ENCODE measurements at places on chromosomes 12 and 14. TPM values are rescaled to one million over a fixed set of nuclear protein-coding genes. Genes with fewer than 3 reads are reported as not detected.

- no peak for DNase-seq
Observed at GRCh38 chr12:9731393-9731792, 1.5 kb downstream of the CLECL1 start.

- DNase-seq, result no peak
Observed at GRCh38 chr12:47270782-47271664, 191.3 kb upstream of the AMIGO2 start.

DNA sequence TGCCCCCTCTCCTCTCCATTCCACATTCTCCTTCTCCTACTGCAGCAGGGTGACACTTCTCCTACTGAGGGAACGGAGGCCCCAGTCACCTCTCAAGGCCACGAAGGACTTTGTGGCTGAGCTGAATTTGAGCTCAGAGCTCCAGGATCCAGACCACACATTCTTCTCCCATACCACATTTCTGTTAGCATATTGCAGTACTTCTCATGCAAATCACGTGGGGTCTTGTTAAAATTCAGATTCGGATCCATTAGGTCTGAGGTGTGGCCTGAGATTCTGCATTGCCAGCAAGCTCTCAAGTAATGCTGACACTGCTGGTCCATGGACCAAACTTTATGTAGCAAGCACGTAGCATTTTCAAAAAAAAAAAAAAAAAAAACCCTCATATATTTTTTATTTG is 9.6 kb upstream of the IFI27L2 start:
- DNase-seq, result no peak

DNA sequence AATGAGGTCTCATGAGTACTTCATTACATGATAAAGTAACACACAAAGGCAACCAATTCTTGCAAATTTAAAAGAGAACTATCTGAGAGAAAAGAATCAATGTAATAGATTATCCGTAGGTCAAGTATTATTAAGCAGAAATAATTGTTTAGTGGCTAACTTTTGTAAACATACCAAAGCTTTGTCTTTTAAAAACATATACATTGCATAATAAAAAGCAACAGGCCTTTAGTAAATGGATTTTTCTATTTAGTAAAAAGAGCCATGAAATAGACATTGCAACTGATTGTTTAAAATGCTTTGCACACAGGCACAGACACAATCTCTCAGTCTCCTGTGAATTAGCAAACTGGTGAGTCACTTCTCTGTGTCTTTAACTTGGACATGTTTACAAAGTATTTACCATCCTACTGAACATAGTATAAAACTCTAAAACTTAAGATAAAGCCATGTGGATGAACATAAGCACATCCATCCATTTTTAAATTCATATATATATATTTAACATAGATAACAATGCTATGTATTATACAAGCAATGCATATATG is 518.7 kb upstream of the MGAT4C start:
- DNase-seq, result no peak

DNA sequence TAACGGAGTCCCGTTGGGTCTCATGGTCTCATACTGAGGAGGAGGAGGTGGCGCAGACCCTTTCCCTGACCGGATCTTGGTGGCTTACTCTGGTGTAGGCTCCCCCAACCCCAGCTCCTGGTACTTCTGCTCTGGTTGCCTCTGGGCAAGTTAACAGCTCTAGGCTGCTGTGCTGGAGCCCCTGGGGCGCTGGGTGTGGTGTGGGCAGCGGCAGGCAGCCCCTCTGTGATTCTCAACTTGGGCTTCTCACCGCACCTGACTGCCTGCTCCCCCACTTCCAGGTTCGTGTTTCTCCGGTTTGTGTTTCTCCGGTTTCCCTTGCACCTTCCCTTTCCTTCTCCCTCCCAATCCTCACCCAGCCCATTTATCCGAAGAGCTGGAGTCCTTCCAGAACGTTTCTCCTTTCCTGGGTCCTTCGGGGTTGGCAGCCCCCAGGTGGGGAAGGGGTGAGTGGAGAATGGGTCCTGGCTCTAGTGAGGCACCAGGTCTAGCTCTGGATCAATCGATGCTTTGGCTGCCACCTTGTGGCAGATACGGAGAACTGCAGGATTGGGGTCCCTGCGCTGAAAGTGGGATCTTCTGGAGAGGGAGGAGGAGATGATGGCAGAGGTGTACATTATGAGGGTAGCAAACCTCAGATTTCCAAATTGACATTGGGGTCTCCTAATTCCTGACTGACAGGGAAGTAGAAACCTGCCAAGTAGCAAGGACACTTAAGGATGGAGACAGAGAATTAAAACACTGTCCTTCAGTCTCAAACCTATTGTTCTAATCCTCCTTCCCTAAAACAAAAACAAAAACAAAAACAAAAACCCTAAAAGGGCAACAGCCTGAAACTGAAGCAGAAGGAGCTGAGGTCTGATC is 8.3 kb downstream of the CISTR start:
- DNase-seq, result peak; percentile 63

Gene TRIP11
- 53.8 TPM for total RNA-seq

Gene CPNE6
- total RNA-seq, result not detected

Gene SERPINA9
- total RNA-seq, result not detected

DNA sequence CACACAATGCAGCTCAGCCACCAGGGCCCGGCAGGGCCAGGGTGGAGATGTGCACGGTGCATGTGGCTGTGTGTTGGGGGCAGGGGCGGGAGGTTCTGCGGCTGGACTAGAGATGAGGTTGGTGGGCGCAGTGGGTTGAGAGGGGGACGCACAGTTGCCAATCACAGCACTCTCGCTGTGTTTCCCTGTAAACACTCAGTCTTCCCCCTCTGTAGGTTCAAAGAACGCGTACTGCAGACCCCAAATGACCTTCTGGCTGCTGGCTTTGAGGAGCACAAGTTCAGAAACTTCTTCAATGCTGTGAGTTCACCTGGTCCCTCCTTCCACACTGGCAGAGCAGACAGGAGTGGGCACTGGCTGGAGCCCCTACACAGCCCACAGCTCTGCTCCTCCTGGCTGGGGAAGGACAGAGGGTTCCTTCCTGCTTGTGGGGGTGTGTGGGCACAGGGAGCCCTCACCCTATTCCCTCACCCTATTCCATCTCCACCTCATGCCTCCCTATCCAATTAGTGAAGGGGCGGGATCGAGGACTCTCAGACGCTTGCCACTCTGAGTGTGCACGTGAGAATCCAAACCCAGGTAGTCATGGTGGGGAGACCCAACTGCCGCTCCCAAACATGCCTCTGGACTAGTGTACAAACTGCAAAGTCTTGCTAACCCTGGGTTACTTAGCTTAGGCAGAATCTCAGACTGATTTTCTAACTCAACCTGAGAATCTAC is 17.8 kb downstream of the OTUB2 start:
- no peak for DNase-seq

Gene GPR84
- total RNA-seq, result 0.21 TPM

GRCh38 chr14:71137536-71138447 is 230.5 kb downstream of the PCNX1 start:
- no peak for DNase-seq

DNA sequence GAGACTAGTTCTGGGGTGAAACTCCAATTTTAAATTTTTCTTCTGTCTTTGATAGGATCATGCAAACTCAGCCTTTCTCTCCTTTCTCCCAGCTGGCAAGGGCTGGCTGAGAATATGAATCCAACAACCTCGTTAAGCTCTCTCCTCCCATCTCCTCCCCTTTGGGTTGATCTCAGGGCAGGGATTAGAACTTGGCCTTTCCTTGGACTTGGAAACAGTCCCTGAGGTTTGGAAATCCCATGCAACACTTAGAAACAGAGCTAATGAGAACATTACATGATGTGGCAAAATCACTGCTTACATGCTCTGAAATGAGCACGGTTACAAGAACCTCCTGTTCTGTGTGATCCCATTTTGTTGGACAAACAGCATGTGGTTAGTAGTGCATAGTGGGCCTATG is 31.6 kb downstream of the ACACB start:
- peak; percentile 50 for DNase-seq

Measured in colonic mucosa (tissue), 4 donors.